Hematopoietic multipotent progenitor cell treated with erythropoietin and hydrocortisone succinate and interleukin-3 and kit ligand, for 17 days (in vitro differentiated cells): ENCODE measurements at places on chromosomes 7 and 10.

- DNase-seq, result no peak
Measured at GRCh38 chr10:78938695-78939672, 129.8 kb upstream of the ZMIZ1 start.

GRCh38 chr10:70255329-70256299, 22.4 kb upstream of the PPA1 start:
- DNase-seq, result no peak

DNA sequence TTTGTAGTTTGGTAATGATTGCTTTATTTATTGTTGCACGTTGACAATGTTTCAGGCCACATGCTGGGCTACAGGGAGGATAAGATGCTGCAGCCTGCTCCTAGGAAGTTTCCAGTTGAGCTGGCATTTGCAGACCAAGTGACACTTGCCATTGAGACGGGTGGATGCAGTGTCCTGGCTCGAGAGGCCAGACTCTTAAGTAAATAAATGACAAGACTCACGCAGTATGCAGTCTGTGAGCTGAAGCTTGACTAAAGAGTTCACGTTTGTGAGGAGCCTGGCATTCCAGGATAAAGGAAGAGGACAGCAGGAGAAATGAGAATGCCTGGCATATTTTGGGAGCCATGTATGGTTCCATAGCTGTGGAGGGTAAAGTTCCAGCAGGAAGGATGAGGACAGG, 105.8 kb downstream of the BAMBI start:
- DNase-seq, result no peak

DNA sequence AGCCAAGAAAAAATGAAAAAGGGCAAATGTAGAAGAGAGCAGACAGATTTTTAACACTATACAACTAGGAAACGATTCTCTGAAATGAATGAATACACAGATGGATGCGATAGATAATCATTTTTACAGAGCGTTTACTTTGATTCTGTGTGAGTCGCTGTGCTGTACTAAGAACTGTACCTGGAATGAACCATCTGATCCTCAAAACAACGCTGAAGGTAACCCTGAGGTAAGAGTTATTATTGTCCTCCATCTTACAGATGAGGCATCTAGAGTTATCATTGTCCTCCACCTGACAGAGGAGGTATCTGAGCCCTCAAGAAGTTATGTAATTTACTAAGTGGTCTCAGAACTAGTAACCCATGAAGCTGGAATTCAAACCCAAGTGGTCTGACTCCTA, 80.2 kb downstream of the CHCHD3 start:
- no peak for DNase-seq

DNA sequence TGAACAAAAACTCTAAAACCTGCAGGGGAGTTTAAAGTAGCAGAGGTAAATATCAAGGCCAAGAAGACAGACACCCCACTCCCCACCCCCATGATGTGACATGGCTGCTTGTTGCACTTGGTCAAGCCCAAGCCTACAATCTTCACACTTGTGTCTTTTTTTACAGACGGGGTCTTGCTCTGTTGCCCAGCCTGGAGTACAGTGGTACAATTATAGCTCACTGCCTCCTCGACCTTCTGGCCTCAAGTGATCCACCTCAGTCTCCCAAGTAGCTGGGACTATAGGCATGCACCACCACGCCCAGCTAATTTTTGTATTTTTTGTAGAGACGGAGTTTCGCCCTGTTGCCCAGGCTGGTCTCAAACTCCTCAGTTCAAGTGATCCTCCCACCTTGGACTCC, 71.9 kb upstream of the CYTH3 start:
- DNase-seq, result no peak

- no peak for DNase-seq
Measured at GRCh38 chr10:103757531-103758293, 97.7 kb downstream of the SH3PXD2A start.

DNA sequence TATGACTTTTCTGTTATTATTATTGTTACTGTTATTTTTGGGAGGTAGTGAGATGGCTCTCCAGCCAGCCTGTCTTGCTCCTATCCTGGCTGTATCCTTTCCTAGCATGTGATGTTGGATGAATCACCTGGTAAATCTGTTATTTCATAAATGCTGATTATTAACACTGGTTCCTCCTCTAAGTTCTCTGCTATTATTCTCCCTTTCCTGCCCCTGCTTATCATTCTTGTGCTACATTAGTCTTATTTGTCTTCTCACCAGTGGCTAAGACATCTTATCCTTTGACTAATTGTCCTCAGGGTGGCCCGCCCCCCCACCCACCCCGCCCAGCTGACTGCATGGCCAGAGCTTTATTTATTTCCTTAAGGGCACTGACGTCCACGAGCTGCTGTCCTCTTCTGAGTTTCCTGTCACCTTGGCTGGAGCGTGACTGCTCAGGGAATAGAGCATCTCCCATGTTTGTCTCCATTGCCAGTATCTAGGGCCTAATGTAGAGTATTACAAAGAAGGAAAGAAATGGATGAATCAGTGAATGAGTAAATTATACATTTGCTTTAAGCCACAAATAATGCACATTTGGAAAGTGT, 110.1 kb upstream of the KLF6 start:
- no peak for DNase-seq

DNA sequence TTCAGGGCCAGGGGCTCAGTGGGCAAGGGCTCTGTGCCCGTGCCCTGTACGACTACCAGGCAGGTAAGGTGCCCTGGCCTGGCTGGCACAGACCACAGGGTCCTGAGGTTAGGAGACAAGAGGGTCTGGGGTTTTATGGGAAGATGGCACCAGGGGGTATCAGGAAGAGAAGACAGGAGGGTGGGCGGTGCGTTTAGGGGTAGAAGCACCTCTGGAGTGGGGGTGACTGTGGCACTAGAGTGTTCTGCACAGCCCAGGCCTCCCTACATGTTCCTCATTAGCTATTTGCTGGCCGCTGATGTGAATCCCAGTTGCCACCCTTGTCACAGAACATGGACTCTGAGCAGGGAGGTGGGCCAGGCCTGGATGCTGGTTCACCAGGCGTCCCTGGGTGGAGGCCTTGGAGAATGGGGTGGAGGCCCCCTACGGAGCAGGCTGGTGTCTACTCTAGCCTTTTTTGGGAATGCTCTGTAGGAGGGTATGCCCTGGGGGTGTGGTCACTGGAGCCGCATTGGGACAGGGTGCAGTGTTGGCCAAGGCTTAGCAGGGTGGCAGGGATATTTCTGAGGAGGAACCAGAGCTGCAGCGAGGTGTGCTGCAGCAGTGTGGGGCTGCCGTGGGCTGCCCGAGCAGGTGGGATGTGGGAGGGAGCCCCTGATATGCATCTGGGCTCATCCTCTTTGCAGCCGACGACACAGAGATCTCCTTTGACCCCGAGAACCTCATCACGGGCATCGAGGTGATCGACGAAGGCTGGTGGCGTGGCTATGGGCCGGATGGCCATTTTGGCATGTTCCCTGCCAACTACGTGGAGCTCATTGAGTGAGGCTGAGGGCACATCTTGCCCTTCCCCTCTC, 5.0 kb downstream of the PGAM2 start:
- no peak for DNase-seq

- DNase-seq, result no peak
Measured at GRCh38 chr10:42830237-42830636, 47.6 kb downstream of the BMS1 start.

GRCh38 chr10:50739618-50740292, at the start of gene ASAH2B:
Gene ASAH2B (plus strand): TSS chr10:50739936. CDS start chr10:50745131, 5,195 bp downstream.
- peak; percentile 13 for DNase-seq

GRCh38 chr7:30511973-30512662, 7.5 kb upstream of the GGCT start:
- DNase-seq, result no peak

DNA sequence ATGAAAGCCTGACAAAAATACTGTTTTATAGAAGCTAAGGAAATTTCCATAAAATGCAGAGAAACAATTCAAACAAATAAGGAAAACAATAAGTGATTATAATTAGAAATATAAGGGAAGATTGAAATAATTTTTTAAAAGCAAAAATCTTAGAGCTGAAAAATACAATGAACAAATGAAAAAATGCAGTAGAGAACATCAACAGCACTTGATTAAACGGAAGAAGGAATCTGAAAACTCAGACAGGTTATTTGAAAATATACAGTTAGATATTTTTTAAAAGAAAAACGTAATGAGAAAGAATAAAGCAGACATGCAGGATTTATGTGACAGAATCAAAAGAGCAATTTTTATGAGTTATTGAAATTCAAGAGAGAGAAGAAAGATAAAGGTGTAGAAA, 279.1 kb upstream of the MAGI2 start:
- DNase-seq, result no peak

GRCh38 chr7:66964411-66964810, 31.0 kb downstream of the SBDS start:
- DNase-seq, result no peak

- DNase-seq, result no peak
Measured at GRCh38 chr7:129074361-129074871, 19.5 kb upstream of the TNPO3 start.

GRCh38 chr7:47404010-47404409, 177.9 kb downstream of the TNS3 start:
- no peak for DNase-seq

- no peak for DNase-seq
Measured at GRCh38 chr7:121608785-121609184, 212.7 kb upstream of the FAM3C start.

DNA sequence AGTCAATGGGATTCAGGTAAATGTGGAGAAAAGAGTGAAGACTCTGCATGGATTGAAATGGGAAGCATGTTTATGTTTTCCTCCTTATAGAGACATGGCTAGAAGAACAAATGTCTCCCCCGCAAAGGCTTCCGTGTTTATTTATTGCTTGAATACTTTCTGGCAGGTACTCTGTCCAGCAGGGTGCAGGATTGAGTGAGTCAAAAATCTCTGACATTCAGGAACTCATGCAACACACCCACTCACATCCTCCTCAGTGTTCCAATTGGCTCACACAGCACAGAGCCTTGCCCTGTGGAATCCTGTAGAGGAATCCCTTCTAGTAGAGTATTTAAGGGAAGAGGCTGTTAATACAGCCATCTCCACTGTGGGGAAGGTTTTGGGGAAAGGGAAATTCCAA, 290.3 kb upstream of the VWC2 start:
- DNase-seq, result no peak

- no peak for DNase-seq
Measured at GRCh38 chr10:76645341-76645740, 992.3 kb downstream of the KCNMA1 start.

DNA sequence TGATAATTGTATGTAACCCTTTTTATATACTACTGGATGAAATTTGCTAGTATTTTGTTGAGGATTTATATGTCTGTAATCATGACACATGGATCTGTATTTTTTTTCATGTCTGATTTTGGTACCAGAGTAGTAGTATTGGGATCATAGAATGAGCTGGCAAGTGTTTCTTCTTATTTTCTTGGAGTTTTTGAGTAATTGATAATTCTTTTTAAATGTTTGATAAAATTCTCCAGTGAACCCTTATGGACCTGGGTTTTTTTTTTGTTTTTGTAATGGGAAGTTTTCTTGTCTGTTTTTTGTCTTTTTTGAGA, 28.4 kb downstream of the ZNF33A start:
- DNase-seq, result no peak

DNA sequence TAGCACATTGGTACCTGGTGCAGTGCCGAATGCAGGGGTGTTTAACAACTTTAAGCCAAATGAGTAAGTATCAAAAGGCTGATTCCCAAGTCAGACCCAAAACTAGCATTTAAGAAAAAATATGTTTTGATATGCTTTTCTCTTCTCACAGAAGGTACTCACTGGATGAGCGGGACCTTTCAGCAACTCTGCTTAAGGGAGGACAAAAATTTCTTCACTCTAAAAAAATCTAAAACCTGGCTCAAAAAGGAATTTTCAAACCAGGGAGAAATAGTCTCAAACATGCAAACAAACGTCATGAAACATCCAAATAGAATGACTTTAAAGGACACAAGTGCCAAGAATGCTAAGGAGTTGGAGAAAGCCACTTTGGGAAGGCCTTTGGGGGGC, 962.1 kb downstream of the KCNMA1 start:
- DNase-seq, result no peak

GRCh38 chr7:123663200-123663599, 7.5 kb downstream of the LMOD2 start:
- no peak for DNase-seq

- DNase-seq, result no peak
Measured at GRCh38 chr7:79258826-79259225, 194.6 kb downstream of the MAGI2 start.

DNA sequence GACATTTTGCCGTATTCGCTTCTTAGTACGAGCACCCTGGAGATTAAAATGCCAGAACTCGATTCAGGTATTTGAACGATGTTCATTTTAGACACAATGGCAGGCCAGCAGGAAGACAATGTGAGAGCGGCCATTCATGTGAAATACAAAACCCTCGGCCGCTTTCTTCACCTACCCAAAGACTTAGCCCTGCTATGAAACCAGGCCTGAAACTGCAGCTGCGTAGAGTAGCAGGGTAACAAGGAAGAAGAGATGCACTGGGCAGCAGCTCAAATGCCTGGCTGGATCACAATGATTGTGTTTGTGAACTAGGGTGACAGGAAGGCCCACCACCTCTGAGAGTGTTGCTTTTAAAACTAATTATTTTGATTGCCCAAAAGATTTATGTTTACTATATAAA, 234.8 kb downstream of the TRIL start:
- no peak for DNase-seq

DNA sequence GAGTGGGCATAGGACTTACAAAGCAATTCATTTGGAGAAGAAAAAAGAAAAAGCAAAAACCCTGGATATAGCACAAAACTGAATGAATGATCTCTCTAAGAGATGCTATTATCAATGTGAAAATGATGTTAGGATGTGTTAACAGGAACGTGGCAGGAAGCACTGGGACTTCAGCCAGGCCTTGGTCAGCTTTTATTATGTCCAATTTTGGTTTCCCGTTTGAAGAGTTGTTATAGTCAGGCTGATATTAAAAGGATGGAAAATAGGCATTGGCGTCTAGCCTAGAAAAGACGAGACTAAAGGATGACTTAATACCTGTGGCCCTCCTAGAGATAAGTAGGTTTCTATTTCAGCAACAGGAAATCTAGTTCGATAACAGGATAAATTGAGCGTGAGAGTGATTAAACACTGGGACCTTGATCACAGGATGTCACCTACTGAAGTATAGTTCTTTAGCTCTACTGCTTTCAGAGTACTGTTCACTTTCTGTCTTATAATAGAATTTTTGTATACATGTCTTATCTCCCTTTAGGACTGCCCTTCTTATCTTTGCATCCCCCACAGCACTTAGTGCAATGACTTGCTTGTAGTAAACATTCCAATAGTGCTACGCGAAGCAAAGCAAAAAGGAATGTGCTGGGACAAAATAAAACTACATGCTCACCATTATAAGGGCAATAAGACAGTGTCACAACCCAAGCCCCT, 99.8 kb upstream of the AGBL3 start:
- DNase-seq, result no peak

GRCh38 chr10:127982601-127983000, 75.7 kb downstream of the PTPRE start:
- DNase-seq, result no peak

- DNase-seq, result no peak
Measured at GRCh38 chr10:77710081-77710551, 72.5 kb upstream of the KCNMA1 start.
